ENCODE measurements at places on chromosomes 2 and 18.

- DNase-seq = no peak
These were observed 87.6 kb downstream of the MGAT5 start for GRCh38 chr2:134341476-134341875.

GRCh38 chr2:69469784-69470183 is 32.5 kb upstream of the NFU1 start:
- DNase-seq = no peak

GRCh38 chr18:61845197-61845596 is 47.6 kb downstream of the RNF152 start:
- DNase-seq = no peak

- DNase-seq = no peak
These were observed 716.4 kb upstream of the ZNF804A start for GRCh38 chr2:183881978-183882377.

- no peak for DNase-seq
These were observed 15.5 kb upstream of the SIX2 start for GRCh38 chr2:45024600-45025291.

DNA sequence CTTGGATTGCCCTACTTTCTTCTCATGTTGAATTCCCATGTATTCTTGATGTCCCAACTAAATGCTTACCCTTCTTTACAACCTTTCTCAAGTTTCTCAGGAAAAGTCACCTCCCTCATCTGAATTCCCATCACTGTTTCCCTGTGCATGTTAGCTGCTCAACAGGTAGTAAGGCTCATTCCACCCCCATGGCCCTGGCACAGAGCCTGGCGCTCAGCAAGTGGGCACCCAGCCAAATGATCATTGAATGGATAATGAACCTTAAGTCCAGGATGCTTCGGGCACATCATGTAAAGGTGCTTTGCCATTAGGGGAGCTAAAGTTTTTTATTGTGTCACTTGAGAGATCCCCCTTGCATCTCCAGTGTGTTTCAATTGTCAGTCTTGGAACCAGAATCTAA is 124.0 kb downstream of the PKP4 start:
- DNase-seq = no peak

DNA sequence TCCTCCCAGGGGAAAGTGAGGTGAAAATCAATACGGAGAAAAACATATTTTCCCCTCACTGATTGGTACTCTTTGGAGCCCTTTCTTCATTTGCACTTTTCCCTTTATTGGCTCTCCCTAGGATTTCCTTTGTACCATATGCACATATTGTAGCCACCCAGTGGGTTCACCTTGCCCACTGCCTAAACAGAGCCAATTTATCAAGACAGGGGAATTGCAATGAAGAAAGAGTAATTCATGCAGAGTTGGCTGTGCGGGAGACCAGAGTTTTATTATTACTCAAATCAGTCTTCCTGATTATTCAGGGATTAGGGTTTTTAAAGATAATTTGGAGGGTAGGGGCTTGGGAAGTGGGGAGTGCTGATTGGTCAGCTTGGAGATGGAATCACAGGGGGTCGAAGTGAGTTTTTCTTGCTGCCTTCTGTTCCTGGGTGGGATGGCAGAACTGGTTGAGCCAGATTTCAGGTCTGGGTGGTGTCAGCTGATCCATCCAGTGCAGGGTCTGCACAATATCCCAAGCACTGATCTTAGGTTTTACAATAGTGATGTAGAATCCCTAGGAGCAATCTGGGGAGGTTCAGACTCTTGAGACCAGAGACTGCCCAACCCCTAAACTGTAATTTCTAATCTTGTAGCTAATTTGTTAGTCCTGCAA is 15.1 kb upstream of the KCNE4 start:
- no peak for DNase-seq

DNA sequence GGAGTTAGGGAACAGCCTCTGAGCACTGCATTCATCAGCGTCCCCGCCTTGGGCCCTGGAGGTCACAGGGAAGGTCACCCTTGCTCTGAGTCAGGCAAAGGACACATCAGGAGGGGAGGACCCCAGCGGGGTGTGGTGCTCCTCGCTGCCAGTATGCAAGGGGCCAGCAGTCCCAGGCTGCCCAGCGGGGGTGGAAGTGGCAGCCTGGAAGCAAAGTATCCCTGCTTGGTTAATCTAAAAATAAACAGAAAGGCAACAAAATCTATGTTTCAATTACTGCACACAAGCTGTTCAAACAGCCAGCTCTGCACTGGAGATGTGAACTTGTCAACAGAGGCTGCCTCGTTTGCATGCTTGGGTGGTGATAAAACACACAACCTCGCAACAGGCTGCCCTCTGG is 164.1 kb downstream of the KLHL29 start:
- no peak for DNase-seq
